ENCODE measurements at places on chromosomes 5 and 9.

GRCh38 chr9:98075332-98075805, 18.8 kb downstream of the NANS start:
- peak; percentile 58 for DNase-seq

DNA sequence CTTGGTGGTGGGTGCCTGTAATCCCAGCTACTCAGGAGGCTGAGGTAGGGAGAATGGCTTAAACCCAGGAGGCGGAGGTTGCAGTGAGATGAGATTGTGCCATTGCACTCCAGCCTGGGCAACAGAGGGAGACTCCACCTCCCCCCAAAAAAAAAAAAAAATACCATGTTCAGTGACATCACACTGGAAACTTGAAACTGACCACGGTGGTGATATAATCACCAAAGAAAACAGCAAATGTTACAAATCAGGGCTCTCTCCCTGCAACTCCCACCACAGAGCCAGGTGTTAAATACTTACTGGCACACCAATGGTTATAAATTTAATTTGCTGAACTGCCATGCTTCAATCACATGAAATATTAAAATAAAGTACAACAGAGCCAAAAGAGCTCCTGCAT, 81.4 kb downstream of the ZNF608 start:
- no peak for DNase-seq

GRCh38 chr5:140632366-140633020, 482 bp downstream of the CD14 start:
- DNase-seq: peak; percentile 39

DNA sequence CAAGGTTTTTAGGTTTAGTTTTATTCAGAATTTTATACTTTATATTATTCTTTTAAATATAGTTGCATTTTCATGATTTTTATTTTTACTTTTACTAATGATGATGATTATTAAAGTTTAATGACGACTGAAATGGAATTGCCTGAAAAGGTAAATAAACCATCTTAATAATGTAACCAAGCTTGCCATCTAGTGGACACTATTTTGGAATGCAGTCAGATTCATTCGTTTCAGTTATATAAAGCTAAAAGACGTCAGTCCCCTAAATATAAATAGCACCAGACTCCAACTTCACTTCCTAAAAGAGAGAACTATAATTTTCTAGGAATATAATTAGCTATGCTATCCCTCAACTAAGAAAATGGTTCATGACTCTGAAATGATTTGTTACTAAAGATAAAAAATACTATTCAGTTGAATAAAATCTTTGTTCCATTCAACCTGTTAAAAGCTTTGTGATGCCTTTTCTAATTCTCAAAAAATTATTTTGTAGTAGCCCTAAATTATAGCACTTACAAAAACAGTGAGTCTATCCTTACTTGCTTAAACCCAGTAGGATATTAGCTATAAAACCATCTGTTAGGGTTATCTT, 19.9 kb downstream of the ABITRAM start:
- DNase-seq: no peak

DNA sequence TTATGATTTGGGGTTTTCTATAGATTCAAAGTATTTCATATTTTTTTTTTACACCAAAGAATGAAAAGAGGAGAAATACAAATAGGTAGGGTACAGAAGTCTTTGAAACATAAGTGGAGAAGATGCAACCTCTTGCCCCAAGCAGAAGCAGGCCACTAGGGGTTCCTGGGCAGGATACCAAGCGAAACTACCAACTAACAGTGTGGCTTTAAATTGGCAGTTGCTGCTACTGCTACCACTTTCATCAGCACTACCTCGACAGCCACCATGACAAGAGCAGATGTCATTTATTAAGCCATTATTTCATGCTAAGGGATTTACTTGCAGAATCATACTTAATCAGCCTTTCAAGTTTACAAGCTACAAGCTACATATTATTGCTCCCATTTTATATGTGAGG, 288.1 kb downstream of the NR3C1 start:
- peak; percentile 70 for DNase-seq
